ENCODE measurements at places on chromosomes 12 and 14.

DNA sequence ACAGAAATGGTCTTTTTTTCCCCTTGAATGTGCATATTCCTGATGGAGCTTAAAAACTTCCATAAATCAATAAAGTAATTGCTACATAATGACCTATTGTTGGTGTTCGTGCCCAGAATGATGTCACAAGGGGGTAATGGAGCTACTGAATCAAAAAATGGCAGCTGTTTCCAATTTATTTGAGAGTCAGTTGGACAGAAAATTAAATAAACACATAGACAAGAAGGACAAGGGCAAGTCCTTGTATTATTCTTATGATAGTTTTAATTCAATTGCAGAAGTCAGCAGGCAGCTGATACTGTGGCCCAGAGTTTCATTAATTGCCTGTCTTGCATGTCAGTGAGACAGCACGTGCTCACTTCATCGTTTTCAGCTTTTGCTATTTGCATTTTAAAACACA, 473.5 kb downstream of the ETNK1 start:
- no peak for DNase-seq

DNA sequence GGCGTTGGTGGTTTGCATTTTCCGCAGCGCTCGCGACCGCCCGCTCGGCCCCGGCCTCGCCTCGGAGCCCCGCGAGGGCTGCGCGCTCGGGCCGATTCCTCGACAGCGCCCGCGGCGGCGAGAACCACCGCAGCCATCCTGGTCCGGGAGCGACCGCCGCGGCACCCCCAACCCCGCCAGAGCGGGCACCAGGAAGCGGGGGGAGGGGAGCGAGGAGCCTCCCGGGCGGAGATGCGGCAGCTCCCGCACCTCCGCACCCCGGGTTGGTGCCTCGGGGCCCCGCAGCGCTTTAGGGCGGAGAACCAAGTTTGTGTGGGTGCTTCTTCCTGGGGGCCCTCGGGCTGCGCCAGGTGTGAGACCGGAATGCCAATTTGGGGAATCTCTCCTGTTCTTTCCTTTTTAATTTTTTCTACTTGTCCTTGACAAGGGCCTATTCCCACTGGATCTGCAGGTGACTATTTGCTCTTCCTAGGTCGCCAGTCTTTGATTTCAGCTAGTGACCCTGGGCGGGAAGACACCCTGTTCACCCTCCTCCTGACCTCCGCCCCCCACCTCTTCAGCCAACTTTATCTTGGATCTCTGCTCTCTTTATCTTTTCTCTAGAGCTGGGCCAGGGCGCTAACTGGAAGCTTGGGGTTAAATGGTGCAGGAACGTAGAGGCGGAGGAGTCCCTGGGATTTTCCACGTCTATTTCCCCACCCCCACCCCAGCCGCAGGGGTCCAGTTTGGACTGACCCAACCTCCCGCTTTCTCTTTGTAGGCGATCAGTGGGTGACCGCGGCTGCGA, at the start of gene SOCS2:
Gene SOCS2 (plus strand): TSS at position 751 of the 787 bp plus-strand sequence. CDS start 223 bp downstream, outside the sequence.
- no peak for DNase-seq

DNA sequence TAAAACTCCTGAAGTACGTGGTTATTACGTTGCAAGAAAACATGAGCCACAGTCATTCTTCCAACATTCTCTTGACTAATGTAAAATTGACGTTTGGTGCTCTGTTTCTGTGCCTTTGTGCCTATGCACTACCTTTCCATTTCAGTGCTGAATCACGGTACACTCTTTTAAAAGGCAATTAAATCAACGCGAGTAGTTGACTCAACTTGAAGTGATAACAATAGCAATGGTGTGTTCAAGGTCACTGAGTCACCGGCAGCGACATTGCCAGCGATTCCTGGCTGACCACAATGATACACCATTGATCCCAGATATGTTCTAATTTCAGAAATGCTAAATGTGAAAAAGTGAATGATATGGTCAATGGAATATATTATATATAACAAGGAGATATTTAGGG, 17.8 kb downstream of the AK7 start:
- DNase-seq, result no peak

DNA sequence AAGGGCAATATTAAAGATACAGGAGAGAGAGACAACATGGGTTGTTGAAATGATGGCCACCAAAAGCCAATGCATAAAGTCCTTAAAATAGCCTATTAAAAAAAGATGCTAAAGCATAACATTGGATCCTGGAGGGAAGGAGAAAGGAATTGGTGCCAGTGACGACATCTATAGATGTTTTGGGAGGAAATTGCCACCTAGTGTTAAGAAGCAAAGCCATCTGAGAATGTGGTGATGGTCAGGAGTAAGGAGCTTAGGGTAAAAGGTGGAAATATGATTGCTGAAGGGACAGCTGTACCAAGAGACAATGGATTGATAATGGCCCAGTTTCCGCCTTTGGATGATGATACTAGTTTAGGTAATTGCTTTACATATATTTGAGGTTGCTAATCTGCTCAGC, 85.1 kb downstream of the TMEM30B start:
- DNase-seq, result no peak

- no peak for DNase-seq
Observed at GRCh38 chr14:92877757-92878431, 45.1 kb upstream of the CHGA start.

DNA sequence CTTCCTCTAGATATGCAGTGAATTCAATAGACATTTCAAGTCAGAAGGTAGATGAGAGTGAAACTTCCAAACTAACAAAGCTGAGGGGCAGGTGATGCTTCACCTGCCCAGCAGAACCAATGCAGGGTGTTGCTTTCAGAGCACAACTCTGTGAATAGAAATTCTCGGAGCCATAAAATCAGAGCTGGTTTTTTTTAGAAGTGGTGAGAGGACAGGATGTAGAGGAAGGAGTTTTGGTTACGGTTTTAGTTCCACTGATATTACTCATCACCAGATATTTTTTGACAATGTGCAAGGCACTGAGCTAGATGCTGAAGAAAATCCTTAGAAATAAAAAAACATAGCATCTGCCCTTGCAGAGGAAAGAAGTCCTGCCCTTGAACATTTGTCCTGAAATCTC, 62.2 kb downstream of the BMP4 start:
- no peak for DNase-seq

GRCh38 chr12:123055281-123055766, 74.8 kb downstream of the ARL6IP4 start:
- DNase-seq, result no peak

DNA sequence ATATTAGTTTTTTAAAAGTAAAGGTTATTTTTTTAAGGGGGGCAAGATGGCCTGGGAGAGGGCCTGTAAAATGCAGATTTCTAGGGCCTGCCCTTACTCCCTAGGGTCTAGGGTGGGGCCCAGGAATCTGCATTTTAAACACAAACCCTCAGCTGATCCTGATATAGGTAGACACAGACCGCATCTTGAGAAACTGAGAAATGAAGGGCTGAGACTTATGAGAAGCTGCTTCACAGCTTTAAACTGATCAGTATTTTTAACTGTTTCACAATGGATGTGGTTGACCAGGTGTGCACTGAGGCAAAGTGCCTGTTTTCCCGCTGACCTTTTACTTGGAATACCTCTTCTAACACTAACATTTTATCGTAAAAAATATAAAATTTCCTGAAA, 84.0 kb downstream of the CCDC88C start:
- no peak for DNase-seq

Measured in activated naive CD4-positive, alpha-beta T cell (primary cell).